Activated CD4-positive, alpha-beta T cell treated with anti-CD3 and anti-CD28 coated beads, Interleukin-2, amount 50 U/mL, for 1 hour (primary cell): ENCODE measurements at places on chromosomes 1 and 21.

DNA sequence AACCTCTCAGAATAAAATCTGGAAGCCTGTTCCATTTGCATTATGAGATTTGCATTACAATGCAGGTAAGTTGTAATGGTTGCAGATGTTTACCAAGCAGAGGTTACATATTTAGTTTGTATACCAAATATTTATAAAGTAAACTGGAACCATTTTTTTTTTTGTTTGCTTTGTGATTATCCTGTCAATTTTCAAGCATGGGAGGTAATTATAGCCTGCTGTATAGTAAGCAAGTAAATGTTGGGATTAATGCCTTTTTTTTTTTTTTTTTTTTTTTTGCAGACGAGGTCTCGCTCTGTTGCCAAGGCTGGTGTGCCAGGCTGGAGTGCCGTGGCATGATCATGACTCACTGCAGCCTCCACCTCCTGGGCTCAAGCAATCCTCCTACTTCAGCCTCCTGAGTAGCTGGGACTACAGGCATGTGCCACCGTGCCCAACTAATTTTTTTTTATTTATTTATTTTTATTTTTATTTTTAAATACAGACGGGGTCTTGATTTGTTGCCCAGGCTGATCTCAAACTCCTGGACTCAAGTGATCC, 21.0 kb downstream of the NFYC start:
- DNase-seq = no peak

GRCh38 chr1:179808503-179808902, 65.4 kb downstream of the FAM163A start:
- DNase-seq = no peak

- DNase-seq = no peak
Measured at GRCh38 chr1:77412820-77413530, 131.2 kb downstream of the AK5 start.

GRCh38 chr1:234616644-234617043, 6.7 kb upstream of the IRF2BP2 start:
- DNase-seq = no peak

- DNase-seq = no peak
Measured at GRCh38 chr1:100065969-100066227, 66.8 kb downstream of the SASS6 start.

DNA sequence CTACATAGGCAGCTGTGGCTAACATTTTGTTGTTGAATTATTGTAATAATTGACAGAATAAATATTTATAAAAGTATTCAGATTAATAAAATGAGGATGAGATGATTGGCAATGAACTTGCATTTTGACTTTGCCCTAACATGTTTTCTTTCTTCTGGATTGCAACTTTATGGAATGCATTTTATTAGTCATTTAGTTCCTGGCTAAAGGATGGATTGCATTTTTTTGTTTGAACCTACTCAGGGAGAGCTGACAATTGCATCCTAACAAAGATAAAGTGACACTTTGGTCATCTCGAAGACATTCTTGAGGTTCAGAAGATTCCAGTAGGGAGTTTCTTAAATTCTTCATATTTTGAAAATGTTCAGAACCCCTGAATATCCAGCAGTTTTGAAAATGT, 37.5 kb downstream of the PGM1 start:
- DNase-seq = no peak

GRCh38 chr1:223087291-223088255, 55.5 kb downstream of the TLR5 start:
- DNase-seq = no peak

DNA sequence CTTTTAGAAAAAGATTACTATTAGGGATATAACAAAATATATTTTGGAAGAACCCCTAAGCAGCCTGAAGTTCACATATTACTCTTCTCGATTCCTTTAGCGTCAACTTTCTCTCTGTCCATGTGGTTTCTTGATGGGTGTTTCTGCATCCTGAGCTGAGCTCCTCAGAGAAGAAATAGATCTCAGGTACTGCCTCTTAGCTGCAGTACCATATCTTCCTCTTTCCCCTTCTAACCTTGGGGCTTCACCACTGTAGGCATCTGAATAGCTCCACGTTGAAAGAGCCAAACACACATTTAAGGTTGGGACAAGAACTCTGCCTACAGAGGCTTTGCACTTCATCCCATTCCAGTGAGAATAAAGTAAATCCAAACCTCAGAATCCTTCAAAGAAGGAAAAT, 59.2 kb downstream of the SAMSN1 start:
- DNase-seq = no peak

GRCh38 chr1:46525253-46525983, 26.0 kb downstream of the KNCN start:
- DNase-seq = no peak

DNA sequence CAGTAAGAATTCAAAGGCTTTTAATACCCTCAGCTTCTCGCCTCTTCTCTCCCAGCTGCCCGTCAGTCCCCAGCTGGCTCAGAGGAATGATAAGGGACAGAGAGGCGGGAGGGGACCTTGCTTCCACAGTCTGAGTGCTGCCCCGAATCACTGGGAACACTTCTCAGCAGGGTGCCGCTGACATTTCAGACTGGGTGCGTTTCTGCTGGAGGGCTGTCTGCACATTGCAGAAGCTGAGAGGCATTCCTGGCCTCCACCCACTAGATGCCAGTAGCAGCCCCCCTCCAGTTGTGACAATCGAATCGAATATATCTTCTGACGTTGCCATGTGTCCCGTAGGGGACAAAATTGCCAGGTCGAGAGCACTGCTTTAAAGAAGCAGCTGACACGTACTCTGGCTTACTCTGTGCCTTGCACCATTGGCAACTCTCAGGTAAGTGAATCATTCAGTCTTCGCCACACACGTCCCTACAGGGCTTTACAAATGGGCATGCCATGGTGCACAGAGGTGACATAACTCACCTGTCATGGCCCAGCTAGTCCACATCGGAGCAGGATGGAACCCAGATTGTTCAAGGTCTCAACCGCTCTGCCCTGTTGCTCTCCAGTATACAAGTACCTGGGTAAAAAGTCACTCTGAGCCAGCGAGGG, 23.9 kb downstream of the CTNNBIP1 start:
- DNase-seq = no peak

GRCh38 chr1:84077476-84078107, 66.5 kb upstream of the PRKACB start:
- DNase-seq = peak; percentile 56

GRCh38 chr1:225817611-225818061, 7.7 kb downstream of the EPHX1 start:
- DNase-seq = no peak

GRCh38 chr1:235741294-235741693, 91.7 kb upstream of the GNG4 start:
- DNase-seq = no peak

GRCh38 chr1:174938281-174939007, 61.3 kb upstream of the CACYBP start:
- no peak for DNase-seq

GRCh38 chr1:8987881-8988617, 38.2 kb downstream of the SLC2A7 start:
- DNase-seq = peak; percentile 69

GRCh38 chr1:94481473-94481933, 60.1 kb downstream of the F3 start:
- DNase-seq = peak; percentile 5

DNA sequence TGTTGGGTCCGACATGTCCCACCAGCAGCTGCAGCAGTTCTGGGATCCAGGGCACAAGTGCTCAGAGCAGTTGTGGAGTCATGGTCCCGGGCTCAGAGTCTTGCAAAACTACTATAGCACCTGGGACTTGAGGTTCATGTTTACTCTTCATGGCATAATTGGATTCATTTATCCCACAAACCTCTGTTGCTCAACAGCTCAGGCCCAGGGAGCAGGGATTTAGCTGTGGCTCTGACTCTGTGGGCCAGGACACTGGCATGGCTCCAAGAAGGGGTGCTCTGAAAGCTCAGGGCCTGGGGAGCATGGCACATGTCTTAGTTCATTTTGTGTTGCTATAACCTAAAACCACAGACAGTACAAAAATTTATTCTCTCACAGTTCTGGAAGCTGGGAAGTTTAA, 626.7 kb upstream of the ADGRL2 start:
- DNase-seq = no peak

DNA sequence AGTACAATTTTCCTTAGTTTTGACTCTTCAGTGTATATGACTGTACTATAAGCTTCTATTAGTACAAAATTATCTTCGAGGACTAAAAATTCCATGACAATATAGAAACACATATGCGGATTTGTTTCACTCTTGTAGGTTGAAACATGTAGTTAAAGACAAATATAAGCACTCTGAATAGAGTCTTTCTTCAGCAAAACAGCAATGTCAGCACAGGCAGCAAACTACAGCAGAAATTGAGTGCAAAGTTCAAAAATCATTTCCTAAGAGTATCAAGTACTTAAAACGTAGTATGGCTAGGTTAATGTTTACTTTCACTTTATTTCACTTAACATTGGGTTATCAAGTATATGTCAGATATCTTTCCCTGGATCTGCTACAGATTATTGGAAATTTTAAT, 106.7 kb downstream of the FAF1 start:
- no peak for DNase-seq

DNA sequence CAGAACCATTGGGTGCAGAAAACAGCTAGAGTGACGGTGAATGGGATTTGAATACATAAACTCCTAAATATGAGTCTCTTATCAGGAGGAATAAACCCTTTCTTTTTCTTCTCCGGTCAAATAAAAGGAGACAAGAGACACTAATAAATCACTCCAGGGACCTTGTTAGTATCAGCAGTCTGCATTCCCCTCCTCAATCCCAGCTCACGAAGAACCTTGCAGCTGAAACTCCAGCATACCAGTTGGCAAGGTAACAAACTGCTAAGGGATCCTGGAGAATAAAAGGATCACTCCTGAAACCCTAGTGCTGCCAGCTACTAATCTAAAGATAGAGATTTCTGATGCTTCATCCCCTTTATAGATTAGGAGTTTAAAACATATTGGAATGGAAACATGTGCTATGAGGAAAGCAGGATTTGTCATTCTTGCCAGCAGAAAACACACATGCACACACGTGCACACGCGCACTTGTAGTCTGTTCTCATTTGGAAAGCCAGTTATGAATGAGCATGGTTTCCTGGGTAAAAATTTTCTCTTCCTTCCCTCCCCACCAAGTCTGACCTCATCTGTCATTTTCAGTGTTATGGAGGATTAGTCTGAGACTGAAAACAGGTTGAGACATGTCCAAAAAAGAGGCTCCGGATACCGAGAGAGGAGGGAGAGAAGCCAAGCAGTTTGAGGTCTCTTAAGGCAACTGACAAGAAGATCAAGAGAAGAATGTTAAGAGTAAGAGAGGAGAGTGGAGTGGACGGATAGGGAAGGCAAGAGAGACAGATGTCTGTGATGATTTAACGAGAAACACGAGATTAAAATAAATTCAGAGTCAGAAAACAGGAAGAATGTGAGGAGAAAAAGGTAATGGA, 10.9 kb downstream of the IER5 start:
- no peak for DNase-seq

- DNase-seq = peak; percentile 29
Measured at GRCh38 chr1:207698822-207699483, 52.9 kb upstream of the CD46 start.

GRCh38 chr1:4170548-4171340, 270.7 kb upstream of the C1orf174 start:
- DNase-seq = no peak

GRCh38 chr1:205354259-205355074, 2.3 kb downstream of the KLHDC8A start:
- DNase-seq = peak; percentile 58

- no peak for DNase-seq
Measured at GRCh38 chr21:26499495-26499894, 73.6 kb downstream of the CYYR1 start.

DNA sequence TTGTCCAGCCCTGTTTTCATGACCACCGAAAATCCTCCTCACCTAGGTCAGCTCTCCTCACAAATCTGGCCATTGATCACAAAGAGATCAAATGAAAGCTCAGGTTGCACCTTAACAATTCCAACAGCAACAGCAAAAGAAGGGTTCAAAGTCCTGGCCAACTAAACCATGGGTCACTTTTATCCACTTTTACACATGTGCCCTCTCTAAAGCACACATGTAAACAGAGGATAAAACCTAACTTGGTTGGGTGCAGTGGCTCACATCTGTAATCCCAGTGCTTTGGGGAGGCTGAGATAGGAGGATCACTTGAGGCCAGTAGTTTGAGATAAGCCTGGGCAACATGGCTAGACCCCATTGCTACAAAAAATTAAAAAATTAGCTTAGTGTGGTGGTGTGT, 3.9 kb upstream of the RBM15 start:
- DNase-seq = no peak

DNA sequence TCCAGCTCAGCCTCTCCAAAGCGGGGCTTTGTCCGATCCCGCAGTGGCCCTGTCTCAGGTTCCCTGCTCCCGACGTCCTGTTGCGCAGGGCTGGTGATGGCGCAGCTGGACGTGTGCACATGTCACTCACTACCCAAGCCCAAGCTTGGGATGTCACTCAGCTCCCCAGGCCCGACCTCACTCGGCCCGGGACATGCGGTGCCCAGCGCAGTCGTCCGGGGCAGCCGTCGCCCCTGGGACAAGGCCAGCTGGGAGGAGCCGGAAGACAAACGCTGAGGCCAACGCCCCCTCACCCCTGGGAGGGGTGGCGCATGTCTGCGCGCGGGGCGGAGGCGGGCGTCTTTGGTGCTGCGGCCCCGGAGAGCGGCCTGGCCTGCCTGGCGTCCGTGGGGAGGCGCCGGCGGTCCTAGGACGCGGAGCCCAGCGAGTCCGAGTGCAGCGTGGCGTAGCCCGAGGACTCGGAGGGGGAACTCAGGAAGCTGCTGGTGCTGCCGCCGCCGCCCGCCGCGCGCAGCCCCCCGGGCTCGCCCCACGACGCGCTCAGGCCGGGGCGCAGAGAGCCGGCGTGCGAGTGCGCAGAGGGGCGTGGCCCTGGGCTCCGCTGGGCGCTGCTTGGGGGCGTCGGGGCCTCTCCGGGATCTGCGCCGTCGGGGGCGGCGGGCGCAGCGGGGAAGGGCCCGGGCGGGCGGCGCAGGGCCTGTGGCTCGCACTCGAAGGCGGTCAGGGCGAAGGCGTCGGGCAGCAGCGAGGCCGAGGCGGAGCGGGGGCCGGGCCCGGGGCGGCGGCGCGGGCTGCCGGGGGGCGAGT, 5.2 kb downstream of the HES3 start:
- DNase-seq = no peak

DNA sequence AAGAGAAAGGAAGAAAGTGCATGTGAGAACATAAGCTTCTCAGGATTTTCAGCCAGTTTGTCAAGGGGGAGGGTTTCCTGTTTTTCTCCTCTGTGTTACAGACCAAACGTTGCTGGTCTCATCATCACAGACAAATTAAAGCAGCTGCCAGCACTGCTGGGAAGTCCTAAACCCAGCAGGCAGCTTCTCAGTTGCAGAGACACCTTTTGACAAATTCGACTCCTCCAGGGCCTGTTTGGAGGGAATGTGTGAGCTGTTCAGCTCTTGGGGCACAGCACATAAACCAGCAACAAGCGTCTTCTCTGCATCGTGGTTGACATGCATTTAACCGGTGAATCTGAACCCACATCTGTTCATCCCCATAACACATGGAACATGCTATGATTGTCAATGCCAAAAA, 454.6 kb upstream of the RUNX1 start:
- DNase-seq = no peak
